ENCODE measurements at places on chromosomes 5 and 9.

- peak; percentile 63 for DNase-seq
Observed at GRCh38 chr9:133356391-133357091, at the start of the genes SURF1 and SURF2. Gene SURF1, minus strand, starts transcription at chr9:133356487. Its CDS starts 34 bp downstream, at chr9:133356453. Gene SURF2, plus strand, starts transcription at chr9:133356550. Its CDS starts 43 bp downstream, at chr9:133356593.

- DNase-seq, result no peak
Observed at GRCh38 chr5:28344836-28345433, 1306.5 kb upstream of the CDH9 start.

GRCh38 chr5:163489055-163489744 lies 16.2 kb upstream of the MAT2B start:
- DNase-seq, result no peak

DNA sequence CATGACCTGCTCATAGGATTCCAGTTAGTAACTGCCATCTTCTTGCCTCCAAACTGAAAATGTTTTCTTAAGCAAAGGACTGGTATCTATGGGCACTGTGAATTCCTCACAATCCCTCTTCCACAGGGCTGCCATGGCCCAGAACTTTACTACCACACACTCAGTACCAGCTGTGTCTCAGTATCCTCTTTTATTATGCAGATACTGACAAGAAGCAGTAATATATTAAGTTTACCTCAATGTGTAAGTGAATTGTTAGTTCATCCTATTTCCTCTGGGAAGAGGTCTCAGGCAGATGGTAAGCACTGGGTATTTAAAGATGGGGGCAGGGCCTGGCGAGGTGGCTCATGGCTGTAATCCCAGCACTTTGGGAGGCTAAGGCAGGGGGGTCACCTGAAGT lies 320.8 kb upstream of the RFX3 start:
- no peak for DNase-seq

DNA sequence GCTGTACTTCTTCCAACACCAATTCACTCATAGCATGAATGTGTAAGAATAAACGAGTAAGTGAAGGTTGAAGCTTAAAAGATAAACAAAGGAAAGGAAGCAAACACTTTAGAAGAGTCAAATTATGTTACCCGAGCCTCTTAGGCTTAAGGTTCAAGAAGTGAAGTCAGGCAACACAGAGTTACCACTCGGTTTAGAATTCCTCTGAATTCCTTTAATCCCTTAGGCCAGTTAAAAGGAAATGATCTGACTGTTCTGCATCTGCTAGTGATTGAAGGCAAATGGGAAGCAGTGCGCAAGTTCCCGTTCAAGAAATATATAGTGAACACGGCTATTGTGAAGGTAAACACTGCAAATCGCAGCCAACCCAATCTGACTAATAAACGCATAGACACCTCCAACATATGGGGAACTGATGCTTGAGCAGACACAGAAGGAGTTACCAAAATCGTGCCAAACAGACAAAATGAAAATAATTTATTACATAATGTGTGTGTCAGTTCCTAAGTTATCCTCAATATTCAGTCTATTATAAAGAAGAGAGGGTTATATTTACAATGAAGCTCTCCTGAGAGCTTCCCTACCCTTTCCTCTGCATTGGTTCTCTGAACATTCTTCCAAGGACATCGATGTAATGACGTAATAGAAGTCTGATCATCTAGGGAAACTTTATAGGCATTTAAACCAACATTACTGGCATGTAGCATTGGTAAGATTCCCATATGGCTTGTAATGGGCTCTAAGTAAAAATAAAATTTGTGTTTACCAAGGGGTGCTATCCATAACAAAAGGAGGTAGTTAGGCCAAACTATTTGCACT lies 837.1 kb upstream of the ZNF608 start:
- DNase-seq, result no peak

- no peak for DNase-seq
Observed at GRCh38 chr9:97659771-97660170, 26.1 kb downstream of the NCBP1 start.

GRCh38 chr9:105403552-105404248 lies 44.1 kb upstream of the FSD1L start:
- DNase-seq, result no peak

GRCh38 chr5:13218518-13218917 lies 726.0 kb downstream of the DNAH5 start:
- DNase-seq, result no peak

DNA sequence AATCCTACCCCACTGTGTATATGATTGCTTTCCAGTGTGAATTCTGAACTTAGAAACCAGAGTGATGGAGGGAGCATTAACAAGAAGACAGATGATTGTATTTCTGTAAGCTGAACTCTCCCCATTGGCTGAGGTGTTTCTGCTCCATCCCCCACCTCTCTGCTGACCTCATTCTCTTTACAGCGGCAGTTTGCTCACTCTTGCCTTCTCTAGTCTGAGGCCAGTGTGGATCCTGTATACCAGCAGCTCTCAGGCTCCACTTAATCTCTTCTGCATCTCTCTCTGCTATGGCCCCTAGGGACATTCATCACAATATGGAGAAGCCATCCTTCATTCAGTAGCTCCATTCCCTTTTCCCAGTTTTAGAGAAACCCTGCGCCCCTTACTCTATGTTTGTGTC lies 358.8 kb downstream of the MAN2A1 start:
- DNase-seq, result no peak

DNA sequence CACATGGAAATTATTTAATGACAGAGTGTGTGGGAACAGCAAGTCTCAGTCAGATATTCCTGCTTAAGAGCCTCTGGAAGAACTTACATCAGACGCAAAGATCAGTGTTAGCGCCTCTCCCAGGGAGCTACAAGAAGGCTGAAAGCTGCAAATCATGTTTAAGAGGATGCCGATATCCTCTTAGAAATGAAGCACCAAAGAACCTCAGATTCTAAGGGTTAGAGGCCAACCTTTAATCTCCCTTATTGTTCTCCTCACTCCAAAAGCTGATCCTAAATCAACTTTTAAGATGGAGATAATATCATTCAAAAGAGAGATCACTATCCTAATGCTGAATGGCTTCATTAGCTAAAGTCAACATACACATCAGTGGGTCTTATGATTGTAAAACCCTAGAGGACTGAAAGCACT lies 160.6 kb downstream of the NFIB start:
- no peak for DNase-seq

DNA sequence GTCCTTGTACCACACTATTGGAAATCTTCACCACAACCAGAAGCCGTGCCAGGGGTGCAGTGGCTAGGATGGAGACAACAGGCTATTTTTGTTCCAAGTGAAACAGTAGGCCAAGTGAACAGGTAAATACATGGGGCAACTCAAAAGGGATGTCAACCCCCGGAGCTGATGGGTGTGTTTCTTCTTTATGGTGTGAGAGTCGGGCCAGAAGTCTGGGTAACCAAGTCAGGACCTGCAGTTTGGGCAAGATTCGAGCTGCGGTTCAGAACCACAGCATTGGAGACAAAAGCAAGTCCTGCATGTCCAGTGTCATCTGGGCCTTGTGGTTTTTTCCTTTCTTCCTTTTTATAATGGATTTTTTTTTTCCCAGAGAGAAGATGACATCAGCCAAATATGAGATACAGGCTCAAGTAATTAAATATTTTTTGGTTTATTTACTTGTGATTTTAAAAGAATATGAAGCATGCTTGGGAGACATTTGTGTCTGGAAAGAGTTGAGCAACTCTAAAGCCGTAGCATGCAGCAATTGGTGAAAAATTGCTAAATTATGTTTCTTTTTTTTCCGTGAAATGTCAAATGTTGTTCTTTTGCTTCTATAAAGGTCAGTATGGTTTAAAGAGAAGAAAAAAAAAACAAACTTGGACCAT lies 261.6 kb downstream of the ARRDC3 start:
- DNase-seq, result no peak

- no peak for DNase-seq
Observed at GRCh38 chr9:121494192-121494591, 5.5 kb downstream of the GGTA1 start.

- no peak for DNase-seq
Observed at GRCh38 chr5:138890644-138891043, 15.5 kb upstream of the LRRTM2 start.

- no peak for DNase-seq
Observed at GRCh38 chr5:1130218-1130946, 18.5 kb upstream of the SLC12A7 start.

- DNase-seq, result no peak
Observed at GRCh38 chr5:35971186-35971877, 19.9 kb downstream of the UGT3A1 start.

GRCh38 chr5:133396187-133396741 lies 216.1 kb downstream of the FSTL4 start:
- DNase-seq, result no peak

- no peak for DNase-seq
Observed at GRCh38 chr5:91514400-91514799, 131.3 kb upstream of the ARRDC3 start.

DNA sequence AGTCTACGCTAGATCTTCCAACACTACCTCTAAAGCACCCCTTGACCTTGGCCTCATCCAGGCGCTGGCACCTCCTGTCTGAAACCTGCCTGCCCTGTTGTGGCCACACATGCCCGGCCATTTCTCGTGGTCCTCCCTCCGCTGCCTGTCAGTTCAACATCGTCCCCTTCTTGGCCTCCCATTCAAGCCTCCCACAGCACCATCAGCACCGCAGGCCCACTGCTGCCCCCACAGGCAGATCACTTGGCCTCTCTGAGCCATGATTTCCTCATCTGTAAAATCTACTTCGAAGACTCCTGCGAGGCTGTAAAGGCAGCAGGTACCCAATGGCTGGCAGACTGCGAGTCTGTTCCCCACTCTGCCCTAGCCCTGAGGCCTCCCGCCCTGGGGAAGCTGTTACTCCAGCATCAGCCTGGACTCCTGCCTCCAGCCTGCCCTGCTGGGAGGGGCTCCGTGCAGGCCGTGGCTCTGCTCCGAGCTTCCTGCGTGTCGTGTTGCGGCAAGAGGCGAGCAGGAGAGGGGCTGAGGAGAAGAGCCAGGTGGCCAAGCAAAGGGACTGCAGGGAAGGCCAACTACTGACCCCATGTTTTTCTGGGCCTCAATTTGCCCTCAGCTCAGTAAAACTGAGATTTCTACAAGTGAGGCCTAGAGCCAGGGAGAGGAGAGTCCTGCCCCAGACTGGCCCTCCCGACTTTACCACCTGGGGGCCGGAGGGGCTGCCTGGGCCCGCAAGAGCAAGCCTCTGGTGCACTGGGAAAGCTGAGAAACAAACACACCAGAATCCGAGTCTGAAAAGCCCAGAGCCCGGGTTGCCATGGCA lies 70.5 kb upstream of the LRRTM2 start:
- no peak for DNase-seq

- no peak for DNase-seq
Observed at GRCh38 chr5:107464416-107464815, 206.3 kb downstream of the EFNA5 start.

GRCh38 chr5:135628771-135629563 lies 50.2 kb upstream of the CXCL14 start:
- DNase-seq, result no peak

DNA sequence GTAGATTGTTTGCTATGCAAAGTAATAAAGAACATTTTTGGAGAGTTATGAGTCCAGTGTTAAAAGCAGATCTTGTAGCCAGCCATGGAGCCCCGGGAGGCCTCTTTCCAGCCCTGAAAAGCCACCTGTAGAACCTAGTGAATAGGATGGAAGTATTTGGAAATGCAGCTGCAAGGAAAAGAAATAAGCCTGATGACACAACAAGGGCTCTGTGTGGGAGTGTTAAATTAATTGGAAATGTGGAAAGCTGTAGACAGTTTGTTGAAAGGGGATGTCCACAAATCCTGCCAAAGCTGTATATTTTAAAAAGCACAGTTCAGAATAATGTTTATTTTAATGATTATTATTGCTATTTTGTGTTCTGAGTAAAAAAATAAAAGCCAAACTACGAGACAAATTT lies 152.5 kb upstream of the GHR start:
- no peak for DNase-seq

DNA sequence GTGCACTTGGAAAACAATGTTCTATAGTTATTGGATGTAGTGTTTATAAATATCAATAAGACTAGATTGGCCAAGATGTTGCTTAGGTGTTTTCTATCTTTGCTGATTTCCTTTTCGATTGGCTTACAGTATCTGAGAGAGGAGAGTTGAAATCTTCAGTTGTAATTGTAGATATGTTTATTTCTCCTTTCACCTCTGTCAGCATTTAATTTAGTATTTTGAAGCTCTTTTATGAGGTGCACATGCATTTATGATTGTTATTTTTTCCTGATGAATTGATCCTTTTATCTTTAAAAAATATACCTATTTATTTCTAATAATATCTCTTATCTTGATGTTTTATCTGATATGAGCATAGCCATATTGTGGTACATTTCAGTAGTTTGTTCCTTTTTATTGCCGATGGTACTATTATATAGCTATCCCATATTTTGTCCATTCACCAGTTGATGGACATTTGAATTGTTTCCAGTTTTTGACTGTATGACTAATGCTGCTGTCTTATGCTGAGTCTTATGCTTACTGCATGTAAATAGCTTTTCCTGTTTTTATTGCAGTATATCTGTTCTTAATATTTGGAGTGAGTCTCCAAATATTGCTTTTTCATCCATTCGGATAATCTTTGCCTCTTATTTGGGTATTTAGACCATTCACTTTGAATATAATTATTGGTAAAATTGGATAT lies 34.7 kb downstream of the ERCC6L2 start:
- DNase-seq, result no peak

DNA sequence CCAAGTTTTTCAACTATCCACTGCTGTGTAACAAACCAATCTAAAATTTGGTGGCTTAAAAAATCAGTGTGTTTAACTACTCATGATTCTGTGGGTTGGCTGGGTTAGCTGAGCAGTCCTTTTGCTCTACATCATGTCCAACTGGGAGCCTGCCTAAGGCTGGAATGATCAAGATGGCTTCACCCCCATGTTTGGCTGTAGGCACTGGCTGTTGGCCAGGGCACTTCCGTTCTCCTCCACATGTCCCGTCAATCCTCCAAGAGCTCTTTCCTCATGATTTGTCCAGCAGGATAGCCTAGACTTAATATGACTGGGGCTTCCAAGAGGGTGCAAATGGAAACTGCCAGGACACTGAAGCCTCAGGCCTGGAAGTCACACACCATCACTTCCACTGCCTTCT lies 17.0 kb upstream of the TSSK1B start:
- no peak for DNase-seq

DNA sequence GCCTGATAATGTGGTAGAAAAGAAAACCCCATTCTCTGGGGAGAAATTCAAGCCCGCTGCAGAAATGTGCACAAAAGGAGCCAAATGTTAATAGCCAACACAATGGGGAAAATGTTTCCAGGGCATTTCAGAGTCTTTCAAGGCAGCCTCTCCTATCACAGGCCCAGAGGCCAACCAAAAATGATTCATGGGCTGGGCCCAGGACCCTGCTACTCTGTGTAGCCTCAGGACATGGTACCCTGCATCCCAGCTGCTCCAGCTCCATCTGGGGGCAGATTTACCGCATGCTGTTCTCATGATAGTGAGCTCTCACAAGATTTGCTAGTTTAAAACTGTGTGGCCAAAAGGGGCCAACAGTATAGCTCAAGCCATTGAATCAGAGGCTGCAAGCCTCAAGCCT lies 41.1 kb downstream of the RAPGEF6 start:
- no peak for DNase-seq

GRCh38 chr5:157303667-157304327 lies 37.9 kb downstream of the CYFIP2 start:
- DNase-seq, result no peak

DNA sequence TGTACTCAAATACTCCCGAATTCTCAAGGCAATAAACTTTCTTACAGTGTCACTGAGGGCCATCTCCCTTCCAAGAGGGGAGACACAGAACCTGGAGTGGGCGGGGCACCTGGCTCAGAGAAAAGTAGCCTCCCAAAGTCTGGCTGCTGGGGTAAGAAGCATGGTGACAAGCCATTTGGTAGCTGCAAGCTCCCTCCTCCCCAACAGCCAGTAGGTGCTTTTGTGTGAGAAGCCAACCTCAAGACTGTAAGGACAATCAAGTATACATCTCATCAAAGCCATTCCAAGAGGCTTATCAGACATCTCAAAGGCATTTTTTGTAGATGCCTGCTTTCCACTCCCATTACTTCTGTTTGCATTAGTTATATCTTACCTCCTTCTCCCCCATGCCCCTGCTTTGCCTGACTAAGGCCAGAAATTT lies 1.4 kb downstream of the DAB2 start:
- DNase-seq, result no peak

Data from stimulated activated CD4-positive, alpha-beta T cell treated with anti-CD3 and anti-CD28 coated beads, Interleukin-1b, Interleukin-23, amount 100 ng/mL, for 1 hour (primary cell).